ENCODE measurements at places on chromosomes 1 and 21.

- H3K27me3 ChIP-seq, result no peaks in the 10 kb centered on the region
- no peak overlapping the region for H3K4me3 ChIP-seq
- H3K36me3 ChIP-seq, result no peaks in the 10 kb centered on the region
- DNase-seq, result no peak
- H3K27ac ChIP-seq, result no peak overlapping the region
These were observed 34.1 kb downstream of the ABL2 start for GRCh38 chr1:179195376-179195775.

DNA sequence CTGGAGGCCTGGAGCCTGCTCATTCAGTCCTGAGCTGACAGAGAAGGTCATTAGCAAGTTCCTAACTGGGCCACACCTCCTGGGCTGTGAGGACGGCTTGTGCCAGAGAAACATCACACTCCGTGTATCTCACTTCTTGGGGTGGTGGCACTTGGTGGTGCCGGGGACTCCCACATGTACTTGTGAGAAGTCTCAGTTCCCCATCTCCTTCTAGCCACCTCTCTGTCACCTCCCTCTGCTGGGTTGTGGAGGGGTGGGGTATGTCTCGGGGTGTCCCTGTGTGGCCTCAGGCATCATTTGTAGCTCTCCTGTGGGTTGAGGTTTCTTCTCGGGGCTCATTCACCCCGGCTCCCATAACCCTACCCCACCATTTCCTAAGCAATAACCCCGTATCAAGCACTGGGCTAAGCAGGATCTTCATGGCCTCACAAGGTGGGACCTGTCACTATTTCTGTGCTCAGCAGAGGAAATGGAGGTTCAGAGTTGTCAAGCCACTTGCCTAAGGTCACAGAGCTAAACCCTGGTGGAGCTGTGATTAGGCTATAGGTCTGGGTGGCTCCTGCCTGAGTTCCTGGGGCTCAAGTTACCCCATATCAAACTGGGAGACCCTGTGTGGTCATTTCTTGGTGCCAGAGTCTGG, 62.5 kb downstream of the UBIAD1 start:
- no peak overlapping the region for H3K27ac ChIP-seq
- no peaks in the 10 kb centered on the region for H3K27me3 ChIP-seq
- H3K4me3 ChIP-seq, result no peak overlapping the region
- no peak for DNase-seq

- H3K27ac ChIP-seq, result no peak overlapping the region
- no peaks in the 10 kb centered on the region for H3K36me3 ChIP-seq
- DNase-seq, result no peak
- no peaks in the 10 kb centered on the region for H3K4me1 ChIP-seq
- no peaks in the 10 kb centered on the region for H3K27me3 ChIP-seq
These were observed 78.1 kb downstream of the CD34 start for GRCh38 chr1:207832796-207833195.

- H3K27ac ChIP-seq, result no peak overlapping the region
- H3K36me3 ChIP-seq, result no peaks in the 10 kb centered on the region
- H3K27me3 ChIP-seq, result no peaks in the 10 kb centered on the region
- H3K4me1 ChIP-seq, result no peaks in the 10 kb centered on the region
- H3K4me3 ChIP-seq, result no peak overlapping the region
These were observed 43.7 kb upstream of the PIGC start for GRCh38 chr1:172487550-172487949.

- no peak overlapping the region for H3K27ac ChIP-seq
- DNase-seq, result no peak
- H3K4me1 ChIP-seq, result no peaks in the 10 kb centered on the region
- H3K36me3 ChIP-seq, result no peaks in the 10 kb centered on the region
- H3K27me3 ChIP-seq, result no peaks in the 10 kb centered on the region
These were observed 18.1 kb downstream of the HDAC1 start for GRCh38 chr1:32309960-32310359.

DNA sequence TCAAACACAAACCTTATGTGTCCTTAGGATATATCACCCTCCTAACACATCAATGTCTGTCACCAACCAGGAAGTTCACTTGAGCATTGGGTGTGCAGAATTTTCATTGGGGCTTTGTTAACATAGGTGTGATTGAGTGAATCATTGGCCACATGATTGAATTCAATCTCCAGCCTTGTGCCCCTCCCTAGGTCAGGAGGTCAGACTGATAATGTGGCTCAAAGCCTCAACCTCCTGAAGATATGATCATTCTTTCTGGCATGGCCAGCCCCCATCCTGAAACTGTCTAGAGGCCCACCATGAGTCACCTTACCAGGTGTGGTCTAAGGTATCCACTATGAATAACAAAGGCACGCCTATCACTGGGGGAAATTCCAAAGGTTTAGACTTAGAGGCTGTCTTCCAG, 90.1 kb downstream of the PKN2 start:
- no peak for DNase-seq
- H3K4me3 ChIP-seq, result no peak overlapping the region
- peaks cover 15% of the 10 kb centered on the region for H3K4me1 ChIP-seq
- H3K27me3 ChIP-seq, result no peaks in the 10 kb centered on the region
- no peak overlapping the region for H3K27ac ChIP-seq
- H3K36me3 ChIP-seq, result no peaks in the 10 kb centered on the region

DNA sequence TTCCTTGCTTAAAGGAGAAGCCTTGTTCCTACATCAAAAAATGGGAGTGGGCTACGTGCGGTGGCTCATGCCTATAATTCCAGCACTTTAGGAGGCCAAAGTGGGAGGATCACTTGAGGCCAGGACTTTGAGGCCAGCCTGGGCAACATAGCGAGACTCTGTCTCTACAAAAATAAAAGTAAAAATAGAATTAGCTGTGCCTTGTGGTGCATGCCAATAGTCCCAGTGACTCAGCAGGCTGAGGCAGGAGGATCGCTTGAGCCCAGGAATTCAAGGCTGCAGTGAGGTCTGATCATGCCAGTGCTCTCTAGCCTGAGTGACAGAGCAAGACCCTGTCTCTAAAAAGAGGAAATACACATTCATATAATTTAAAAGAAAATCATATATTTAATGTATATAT, 127.1 kb downstream of the C1orf21 start:
- DNase-seq, result no peak
- no peaks in the 10 kb centered on the region for H3K36me3 ChIP-seq
- H3K27ac ChIP-seq, result no peak overlapping the region
- H3K27me3 ChIP-seq, result no peaks in the 10 kb centered on the region

DNA sequence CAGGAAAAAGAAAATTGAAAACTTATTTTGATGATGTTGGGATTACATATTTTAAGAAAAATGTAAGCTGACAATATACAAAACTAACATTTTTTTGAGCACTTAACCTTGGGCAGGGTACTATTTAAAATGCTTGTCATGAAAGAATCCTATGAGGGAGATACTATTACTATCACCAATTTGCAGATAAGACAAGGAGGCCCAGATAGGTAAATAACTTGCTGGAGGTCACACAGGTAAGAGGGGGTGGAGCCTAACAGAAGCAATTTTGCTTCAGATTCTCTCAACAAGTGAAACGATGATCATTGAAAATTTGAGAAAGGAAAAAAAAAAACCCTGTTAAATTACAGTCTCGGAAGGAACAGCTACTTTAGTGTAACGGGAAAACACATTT, 1.2 kb downstream of the GART start:
- no peak overlapping the region for H3K27ac ChIP-seq
- no peak overlapping the region for H3K4me3 ChIP-seq
- H3K27me3 ChIP-seq, result no peaks in the 10 kb centered on the region
- H3K36me3 ChIP-seq, result peaks cover 12% of the 10 kb centered on the region
- no peak for DNase-seq

GRCh38 chr1:171457412-171457811, 27.9 kb upstream of the PRRC2C start:
- H3K27me3 ChIP-seq, result no peaks in the 10 kb centered on the region
- H3K4me1 ChIP-seq, result no peaks in the 10 kb centered on the region
- H3K27ac ChIP-seq, result no peak overlapping the region
- no peak for DNase-seq
- no peak overlapping the region for H3K4me3 ChIP-seq

- peaks cover 2% of the 10 kb centered on the region for H3K4me1 ChIP-seq
- no peaks in the 10 kb centered on the region for H3K36me3 ChIP-seq
- no peak for DNase-seq
- no peak overlapping the region for H3K4me3 ChIP-seq
- no peak overlapping the region for H3K27ac ChIP-seq
- no peaks in the 10 kb centered on the region for H3K27me3 ChIP-seq
These were observed 61.0 kb downstream of the IER5 start for GRCh38 chr1:181149326-181150125.

- H3K36me3 ChIP-seq, result no peaks in the 10 kb centered on the region
- H3K27ac ChIP-seq, result no peak overlapping the region
- DNase-seq, result no peak
- no peaks in the 10 kb centered on the region for H3K27me3 ChIP-seq
These were observed 97.6 kb downstream of the EPHB2 start for GRCh38 chr1:22808186-22808675.

All from iPS DF 6.9 (cell line).